ENCODE measurements at places on chromosomes 2 and 18.

DNA sequence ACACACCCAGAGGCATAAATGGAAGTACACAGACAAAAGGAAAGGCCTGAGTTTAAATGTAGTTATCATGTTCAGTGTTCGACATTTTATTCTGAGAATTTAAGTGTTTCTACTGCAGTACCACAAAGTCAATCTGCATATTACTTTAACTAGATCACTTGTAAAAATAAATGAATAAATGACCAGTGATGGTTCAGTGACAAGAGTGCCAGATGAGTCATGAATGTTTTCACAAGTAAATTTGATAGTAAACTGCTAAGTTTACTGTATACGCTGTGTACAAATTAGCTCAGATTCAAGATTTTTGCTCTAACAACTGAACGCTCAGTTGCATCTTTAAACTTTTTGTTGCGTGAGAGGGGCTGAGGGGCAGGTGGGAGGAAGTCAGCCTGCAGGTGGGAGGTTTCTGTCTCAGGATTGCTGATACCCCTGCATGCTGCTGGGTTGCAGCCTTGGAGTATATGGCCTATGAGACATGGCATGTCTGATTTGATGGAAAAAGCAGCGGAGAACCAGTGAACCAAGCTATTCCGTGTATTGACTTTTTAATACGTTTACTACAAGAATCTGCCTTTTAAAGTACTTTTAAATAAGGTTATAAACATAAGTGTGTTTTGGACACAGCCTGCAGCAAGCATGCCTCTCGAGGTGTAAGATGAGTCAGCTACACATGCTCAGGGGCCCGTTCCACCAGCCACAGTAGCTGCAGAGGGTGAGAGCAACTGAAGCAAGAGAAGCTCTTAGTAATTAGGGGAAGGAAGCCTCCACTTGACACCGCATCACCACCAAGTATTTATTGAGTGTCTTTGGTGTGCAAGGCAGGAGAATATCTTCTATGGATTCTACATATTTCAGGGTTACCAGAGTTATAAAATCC lies 245.1 kb downstream of the NEDD4L start:
- DNase-seq = peak; percentile 48

DNA sequence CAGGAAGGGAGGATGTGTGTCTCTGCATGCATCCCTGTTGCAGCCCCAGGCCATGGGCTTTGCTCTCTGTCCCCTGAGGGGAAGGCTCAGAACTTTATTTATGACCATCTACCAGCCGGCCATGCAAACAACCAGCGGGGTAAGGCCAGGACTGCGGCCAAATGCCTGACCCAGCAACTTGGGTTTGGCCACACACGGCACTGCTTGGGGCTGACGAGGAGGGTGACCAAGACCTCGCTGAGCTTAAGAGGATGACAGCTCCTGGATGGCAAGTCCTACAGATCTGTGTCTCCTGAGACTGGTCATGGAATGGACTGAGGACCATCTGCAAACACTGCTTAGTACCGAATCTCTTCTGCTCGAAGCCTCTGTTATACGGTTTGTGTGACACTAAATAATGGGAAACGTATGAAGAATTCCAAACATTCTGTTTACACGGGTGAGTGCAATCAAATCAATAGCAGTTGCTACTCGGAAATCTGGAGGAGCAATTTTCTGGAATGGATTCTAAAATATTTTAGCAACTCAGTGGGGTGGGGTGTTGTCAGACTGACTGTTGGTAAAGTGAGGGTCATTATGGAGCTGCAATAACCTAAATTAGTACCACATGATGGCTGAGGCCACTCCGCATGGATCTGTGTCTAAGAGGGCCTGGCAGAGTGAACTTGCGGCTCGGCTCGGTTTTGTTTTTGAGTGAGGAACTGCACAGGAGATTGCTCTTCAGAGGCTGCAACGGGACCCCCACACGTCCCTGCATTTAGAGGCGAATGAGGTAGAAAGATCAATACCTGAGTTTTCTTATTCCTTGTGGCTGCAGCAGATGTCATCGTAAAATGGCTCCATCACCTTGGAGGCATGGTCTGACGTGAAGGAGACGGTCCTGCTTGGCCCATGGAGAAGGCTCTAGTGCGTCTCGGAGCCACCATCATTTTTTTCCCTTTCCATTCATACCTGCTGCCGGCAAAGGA lies 26.6 kb downstream of the TMEM18 start:
- no peak for DNase-seq

DNA sequence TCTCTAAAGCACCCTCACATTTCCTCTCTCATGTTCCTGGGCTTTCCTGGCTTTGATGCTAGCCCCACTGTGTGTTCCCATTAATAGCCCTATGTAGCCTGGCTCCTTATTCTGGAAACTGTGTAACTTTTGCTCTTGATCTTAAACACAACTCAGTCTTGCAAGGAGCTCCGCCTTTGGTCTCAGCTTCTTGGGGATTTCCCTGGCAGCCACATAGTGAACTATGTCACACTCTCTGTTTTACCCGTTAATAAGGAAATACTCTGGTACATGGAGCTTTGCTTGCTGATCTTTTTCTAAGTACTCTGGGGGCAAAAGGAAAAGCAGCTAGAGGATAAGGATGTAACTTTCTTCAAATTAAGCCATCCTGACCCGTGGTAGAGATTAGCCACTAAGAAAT lies 259.3 kb downstream of the NEDD4L start:
- DNase-seq = no peak

- no peak for DNase-seq
These were observed 294.5 kb downstream of the ZNF407 start for GRCh38 chr18:74892066-74892627.

DNA sequence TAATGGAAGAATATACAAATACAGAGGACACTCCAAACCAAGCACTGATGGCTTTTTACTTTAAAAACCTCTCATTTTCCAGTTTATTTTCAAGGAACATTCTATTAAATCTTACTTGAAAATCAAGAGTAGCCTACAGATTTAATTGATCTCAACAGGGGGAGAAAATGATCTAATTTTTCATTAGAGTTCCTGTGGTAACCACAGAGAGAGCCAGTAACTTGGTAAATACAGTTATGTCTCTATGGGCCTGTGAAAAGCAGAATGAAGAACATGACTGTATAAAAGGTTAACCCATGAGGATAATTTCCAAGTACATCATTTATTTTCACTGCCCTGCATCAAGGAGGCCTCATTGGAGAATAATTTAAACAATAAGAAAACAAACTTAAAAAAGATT lies 39.8 kb upstream of the ITPRID2 start:
- DNase-seq = no peak

GRCh38 chr2:62231541-62231940 lies 35.6 kb downstream of the B3GNT2 start:
- no peak for DNase-seq

GRCh38 chr2:72676341-72677025 lies 149.3 kb downstream of the EXOC6B start:
- DNase-seq = no peak

DNA sequence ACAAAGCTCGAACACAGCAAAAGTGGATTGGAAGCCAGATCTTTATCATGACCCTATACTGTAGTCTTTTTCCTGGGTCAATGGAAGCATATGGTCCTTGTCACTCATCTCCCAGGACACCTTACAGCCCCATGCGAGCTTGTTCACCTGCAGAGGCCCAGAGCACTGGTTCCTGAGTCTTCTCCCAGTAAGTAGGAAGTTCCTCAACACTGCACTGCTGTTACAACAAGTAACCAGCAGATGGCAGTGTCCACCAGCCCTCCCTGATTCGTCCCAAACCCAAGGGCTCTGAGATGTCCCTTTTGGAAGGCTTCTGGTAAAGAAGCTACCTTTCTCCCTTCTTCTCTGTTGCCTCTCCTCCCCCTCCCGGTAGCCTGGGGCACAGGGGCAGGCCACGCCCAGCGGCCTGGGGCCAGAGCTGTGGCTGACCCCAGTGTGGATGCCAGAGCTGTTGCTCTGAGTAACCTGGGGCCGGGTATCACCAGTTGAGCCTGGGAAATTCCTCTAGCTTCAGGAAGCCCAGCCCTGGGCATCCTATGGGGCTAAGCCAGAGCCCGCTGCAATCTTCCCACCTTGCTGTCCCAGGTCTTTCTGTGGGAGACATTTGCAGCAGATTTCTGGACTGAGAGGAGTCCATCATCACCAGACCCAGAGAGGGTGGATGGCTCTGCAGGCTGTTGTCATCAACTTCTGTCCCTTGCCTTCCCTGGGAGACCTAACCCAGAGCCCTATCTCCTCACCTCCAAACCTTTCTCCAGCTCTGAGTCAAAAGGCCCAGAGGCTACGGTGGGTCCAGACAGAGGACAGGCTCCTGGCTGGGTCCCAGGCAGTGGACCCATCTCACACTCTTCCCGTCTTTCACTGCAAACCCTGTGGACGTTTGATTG lies 5.3 kb upstream of the GDF7 start:
- peak; percentile 83 for DNase-seq

Measured in dorsolateral prefrontal cortex (tissue), 122 donors.